ENCODE measurements at places on chromosomes 16 and 17.

GRCh38 chr17:11204991-11205390 lies 36.0 kb upstream of the SHISA6 start:
- DNase-seq = no peak

- DNase-seq = peak; percentile 85
Measured at GRCh38 chr16:28309811-28310311, 17.5 kb downstream of the SBK1 start.

DNA sequence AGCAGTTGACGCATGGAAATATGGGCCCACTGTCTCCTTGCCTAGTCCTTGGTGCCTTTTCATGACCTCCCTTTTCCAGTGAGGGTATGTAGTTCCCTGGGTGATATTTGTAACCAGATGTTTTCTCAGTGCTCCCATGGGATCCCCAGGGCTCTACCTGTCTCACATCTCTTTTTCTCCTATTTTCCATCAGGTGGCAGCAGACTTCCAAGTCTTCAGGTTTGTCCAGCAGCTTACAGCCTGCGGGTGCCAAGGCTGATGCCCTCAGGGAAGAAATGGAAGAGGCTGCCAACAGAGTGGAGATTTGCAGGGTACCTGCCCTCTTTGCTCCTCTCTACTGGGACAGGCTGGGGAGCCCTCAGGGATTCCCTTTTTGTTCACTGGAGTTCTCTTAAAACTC lies 89.1 kb downstream of the ELAC2 start:
- DNase-seq = no peak

- DNase-seq = no peak
Measured at GRCh38 chr16:12531937-12532336, 271.8 kb downstream of the CPPED1 start.

- DNase-seq = no peak
Measured at GRCh38 chr16:73891129-73891542, 405.5 kb upstream of the PSMD7 start.

DNA sequence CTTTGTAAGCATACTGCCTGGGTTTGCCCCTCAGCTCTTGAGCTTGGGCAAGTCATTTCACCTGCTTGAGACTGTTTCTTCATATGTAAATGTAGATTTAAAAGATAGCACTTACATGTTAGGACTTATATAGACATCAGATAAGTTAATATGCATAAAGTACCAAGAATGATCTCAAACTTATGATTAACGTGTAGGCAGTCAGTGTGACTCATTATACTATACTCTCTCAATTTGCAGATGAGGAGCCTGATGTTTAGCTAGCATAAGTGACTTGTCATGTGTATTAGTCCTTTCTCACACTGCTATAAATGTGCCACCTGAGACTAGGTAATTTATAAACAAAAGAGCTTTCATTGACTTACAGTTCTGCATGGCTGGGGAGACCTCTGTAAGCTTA lies 690.5 kb downstream of the KCNJ2 start:
- no peak for DNase-seq

DNA sequence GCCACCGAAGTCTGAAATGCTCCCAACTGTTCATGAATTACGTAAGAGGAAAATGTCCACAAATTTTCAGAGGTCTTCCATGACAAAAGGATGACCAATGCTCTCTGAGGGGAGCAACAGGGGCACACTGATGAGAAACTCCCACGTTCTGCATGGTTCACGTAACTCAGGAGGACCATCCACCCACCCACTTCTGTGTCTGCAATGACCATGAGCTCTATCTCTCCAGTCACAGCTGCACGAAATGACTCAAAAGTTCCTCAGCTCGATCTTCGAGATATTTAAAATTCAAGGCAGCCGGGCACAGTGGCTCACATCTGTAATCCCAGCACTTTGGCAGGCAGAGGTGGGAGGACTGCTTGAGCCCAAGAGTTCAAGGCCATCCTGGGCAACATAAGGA lies 15.8 kb downstream of the WDR45B start:
- no peak for DNase-seq

GRCh38 chr17:66290101-66290722 lies 12.2 kb upstream of the PRKCA start:
- no peak for DNase-seq

- DNase-seq = no peak
Measured at GRCh38 chr17:77354670-77355455, 214.1 kb downstream of the SEC14L1 start.

DNA sequence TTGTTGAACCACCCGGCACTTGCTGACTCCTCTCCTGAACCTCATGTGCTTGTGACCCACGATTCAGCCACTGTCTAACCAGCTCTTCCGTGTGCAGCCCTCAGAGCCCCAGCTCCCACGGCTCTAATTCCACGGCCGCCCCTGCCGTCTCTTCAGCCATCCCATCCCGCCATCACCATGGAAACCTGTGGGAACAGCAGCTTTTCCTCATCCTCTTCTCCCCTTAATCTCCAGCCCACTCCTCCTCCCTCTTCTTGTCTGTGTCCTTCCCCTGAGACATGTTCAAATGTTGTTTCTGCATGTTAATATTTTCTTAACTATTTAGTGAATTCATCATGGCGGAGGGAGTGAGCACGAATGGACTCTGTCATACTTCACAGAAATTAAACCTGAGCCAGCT lies 285.2 kb downstream of the CDH13 start:
- DNase-seq = no peak

- DNase-seq = no peak
Measured at GRCh38 chr16:84927621-84928591, 83.4 kb downstream of the ZDHHC7 start.

All from activated effector memory CD4-positive, alpha-beta T cell treated with Interleukin-2 at 50 U/mL for 16 hours (primary cell).